ENCODE measurements at places on chromosomes 6 and 20.
A peak's percentile ranks its signal among the peaks of the same experiment; 100 is the strongest.

DNA sequence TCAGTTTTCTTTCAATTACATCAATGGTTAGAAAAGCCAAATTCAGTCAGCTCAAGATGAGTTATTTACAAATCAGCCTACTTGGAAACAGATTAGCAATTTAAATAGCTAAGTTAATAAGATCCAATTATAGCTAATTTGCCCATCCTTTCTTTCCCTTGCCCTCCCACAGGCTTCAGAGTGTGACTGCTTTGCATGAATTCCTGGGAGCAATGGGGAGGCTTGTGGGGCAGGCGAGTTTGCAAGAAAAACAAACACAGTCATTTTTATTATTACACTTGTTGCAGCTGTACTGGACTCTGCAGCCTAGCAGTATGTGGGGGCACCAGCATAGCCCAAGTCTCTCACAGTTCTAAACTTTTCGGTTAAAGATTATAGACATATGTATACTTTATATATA lies 219.0 kb downstream of the NKAIN2 start:
- no peak for DNase-seq

DNA sequence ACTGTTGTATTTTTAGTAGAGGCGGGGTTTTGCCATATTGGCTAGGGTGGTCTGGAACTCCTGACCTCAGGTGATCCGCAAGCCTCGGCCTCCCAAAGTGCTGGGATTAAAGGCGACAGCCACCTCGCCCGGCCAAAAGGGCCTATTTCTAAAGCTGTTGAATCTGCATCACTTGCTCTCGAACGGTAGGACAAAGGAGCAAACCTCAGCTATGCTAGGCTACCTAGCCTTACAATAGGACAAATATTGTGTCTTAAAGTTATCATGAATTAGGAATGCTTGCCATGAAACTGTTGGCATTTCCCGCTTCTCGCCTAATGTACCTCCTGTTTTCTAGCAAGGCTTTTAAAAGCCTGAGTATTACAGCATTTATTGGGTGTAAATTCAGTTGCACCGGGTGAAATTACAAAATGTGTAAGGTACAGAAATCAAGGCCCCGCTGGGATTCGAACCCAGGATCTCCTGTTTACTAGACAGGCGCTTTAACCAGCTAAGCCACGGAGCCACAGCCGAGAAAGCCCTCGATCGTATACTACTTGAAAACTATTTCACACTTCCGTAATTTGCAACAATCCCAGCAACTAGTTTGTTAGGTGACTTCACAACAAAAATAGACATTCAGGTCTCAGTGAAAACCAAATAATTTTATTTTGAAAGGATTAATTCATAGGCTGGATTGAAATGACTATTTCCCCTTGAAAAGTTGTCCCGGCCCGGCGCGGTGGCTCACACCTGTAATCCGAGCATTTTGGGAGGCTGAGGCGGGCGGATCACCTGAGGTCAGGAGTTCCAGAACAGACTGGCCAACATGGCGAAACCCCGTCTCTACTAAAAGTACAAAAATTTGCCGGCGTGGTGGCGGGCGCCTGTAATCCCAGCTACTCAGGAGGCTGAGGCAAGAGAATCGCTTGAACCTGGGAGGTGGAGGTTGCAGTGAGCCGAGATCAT lies 211.6 kb upstream of the ZNF184 start:
- peak; percentile 85 for DNase-seq

- DNase-seq = peak; percentile 81
Observed at GRCh38 chr20:45098103-45098773, 2.7 kb downstream of the KCNS1 start.

DNA sequence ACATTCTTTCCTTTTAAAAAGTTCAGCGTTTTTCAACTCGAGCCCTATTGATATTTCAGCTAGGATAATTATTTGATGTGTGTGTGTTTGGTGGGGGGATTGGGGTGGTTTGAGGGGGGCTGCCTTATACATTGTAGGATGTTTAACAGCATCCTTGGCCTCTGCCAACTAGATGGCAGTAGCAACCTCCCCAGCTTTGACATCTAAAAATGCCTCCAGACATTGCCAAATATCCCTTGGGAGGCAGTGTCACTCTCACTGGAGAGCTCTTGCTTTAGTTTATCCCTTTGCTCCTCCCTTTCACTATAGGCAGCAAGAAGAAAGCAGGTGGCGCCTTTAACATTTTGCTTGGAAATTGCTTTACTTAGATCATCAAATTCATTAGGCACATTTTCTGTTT lies 14.6 kb upstream of the TP53TG5 start:
- no peak for DNase-seq

DNA sequence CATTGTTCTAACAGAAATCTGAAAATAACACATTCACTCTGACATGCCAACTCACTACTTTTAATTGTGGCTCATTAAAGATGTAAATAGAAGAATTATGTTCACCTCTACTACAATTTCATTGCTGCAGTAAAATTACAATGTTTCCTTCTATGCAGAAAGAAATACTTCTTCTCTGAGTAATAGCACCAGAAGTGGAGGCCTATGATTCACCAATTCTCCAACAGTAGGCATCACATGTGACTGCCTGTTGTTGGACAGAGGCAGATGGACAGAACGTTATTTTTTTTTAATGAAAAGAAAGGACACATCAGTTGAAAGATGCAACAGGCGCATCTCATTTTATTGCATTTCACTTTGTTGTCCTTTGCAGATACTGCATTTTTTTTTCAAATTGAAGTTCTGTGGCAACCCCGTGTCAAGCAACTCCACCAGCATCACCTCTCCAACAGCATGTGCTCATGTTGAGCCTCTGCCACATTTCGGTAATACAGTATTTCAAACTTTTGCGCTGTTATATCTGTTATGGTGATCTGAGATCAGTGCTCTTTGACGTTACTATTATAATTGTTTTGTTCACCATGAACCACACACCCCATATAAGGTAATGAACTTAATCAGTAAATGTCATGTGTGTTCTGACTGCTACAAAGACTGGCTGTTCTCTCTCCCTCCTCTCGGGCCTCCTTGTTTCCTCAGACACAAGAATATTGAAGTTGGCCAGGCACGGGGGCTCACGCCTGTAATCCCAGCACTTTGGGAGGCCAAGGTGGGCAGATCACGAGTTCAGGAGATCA lies 121.4 kb downstream of the ATXN1 start:
- no peak for DNase-seq

DNA sequence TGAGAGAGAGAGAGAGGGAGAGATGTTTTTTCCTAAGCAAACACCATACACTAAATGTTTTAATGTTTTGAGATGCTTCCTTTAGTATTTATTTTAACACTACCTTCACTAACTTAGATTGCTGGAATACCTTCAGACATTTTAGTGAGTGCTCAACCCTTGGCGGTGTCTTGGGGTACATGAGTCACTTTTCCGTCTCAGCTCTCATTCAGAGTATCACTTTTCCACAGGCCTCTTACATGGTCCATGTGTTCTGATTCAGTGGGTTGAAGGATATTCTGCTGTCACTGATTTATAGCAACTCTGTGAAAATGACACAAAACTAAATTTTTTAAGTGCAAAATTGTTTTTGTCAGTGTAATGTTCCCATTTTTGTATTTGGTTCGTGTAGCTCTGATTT lies 217.9 kb downstream of the CLVS2 start:
- DNase-seq = no peak

DNA sequence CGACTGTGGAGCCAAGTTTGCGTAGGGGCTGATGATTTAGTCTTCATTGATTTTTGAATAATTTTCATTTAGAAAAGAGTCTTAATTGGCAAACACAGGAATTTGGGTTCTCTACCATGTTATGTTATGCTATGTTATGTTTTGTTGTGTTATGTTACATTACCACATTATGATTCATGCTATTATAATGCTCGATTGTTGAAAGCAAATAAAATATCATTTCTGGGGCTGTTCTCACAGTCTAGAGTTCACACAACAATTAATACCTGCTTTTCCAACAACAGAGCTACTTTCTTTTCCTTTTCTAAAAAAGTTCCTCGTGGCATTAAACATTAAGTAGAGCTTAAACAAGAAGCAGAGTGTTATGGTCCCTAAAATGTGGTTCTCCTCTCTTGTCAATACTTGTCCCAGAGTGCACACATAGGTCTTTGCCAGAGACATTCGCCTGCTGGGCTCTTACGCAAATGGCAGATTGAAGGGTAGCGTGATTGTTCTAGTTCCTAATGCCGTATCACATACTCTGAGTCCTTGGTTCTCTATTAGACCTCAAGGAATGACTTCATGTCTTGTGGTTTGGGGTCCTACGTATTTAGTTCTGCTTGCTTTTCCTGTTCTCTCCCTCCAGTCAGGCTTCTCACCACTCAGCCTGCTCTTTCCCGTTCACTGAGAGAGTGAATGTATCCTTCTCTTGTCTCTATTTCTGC lies 370.3 kb downstream of the CD109 start:
- no peak for DNase-seq

- no peak for DNase-seq
Observed at GRCh38 chr6:70886661-70887060, 70.2 kb downstream of the B3GAT2 start.

GRCh38 chr20:49874696-49875095 lies 40.6 kb downstream of the SPATA2 start:
- no peak for DNase-seq

DNA sequence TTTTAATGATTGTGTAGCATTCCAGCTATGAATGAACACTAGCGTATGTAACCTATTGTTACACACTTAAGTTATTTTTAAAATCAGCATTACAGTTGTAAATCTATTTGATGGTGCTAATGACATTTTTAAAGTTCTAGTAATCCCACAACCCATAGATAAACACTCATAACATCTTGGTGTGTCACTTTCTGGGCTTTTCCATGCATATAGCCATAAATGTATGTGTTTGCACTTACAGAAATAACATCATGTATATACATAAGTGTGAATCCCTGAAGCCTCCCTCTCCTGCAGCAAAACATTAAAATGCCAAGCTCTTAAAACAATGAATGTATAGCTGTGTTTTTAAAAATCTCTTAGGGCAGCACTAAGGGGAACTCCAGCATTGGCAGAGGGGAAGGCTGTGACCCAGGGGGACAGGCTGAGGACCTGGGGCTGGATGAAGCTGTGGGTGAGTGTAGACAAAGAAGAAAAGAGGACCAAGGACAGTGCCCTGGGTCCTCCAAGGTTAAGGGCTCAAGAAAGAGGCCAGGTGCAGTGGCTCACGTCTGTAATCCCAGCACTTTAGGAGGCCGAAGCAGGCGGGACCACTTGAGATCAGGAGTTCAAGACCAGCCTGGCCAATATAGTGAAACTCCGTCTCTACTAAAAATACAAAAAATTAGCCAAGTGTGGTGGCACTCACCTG lies 929 bp upstream of the CENPB start:
- DNase-seq = no peak

- DNase-seq = no peak
Observed at GRCh38 chr6:101001012-101001411, 119.9 kb upstream of the ASCC3 start.

DNA sequence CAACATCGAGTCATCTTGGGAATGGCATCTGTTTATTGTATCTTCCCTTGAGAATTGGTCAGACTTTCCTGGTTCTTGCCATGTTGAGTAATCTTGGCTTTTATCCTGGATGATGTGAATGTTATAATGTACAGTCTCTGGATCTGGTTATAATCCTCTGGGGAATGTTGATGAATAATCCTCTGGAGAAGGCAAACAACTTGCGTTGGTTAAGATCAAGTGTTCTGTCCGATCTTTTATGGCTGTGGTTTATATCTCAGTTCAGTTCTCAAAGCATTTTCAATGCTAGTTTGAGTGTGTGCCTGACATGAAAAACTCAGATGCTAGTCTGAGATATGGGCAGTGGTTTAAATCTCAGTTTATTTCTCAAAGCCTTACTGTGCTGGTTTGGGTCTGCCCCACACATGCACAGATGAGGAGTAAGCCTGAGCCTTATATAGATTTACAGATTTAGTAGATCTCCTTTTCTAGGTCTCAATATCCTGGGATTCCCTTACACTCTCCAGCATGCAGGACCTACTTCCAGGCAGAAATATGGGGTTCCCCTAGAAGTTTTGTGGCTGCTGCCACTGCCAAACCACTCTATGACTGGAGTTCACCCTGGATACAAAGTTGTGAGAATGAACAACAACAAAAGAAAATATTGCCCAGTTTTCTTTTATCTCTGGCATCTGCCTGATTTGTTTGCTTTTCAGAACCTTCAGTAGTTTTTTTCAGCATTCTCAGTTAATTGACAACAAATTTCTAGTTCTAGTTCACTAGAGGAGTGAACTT lies 191.8 kb upstream of the MAN1A1 start:
- no peak for DNase-seq

GRCh38 chr20:45489083-45489531 lies 19.6 kb downstream of the WFDC2 start:
- DNase-seq = no peak

DNA sequence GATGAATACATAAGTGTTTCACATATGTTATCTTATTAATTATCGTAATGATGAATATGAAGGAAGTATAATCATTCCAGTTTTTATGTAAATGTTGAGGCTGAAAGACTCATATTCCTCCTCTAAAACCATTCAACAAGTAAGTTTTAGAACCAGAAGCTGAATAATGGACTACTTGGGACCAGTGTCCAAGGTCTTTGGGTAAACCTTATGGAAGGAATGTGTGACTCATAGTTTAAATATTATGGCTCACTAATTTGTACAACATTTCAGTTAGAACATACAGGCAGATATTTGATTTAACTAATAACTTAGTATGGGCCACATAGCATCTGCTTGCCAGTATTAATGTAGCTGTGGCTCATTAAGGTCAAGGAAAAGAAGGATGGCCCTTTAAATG lies 209.6 kb downstream of the TFAP2B start:
- DNase-seq = no peak

GRCh38 chr6:37667050-37667814 lies 30.5 kb downstream of the MDGA1 start:
- DNase-seq = no peak

- DNase-seq = no peak
Observed at GRCh38 chr6:44415449-44415848, 27.9 kb downstream of the CDC5L start.

- peak; percentile 52 for DNase-seq
Observed at GRCh38 chr20:62523473-62524203, 47.8 kb upstream of the GATA5 start.

GRCh38 chr6:110554966-110555460 lies 78.6 kb upstream of the SLC22A16 start:
- DNase-seq = no peak

DNA sequence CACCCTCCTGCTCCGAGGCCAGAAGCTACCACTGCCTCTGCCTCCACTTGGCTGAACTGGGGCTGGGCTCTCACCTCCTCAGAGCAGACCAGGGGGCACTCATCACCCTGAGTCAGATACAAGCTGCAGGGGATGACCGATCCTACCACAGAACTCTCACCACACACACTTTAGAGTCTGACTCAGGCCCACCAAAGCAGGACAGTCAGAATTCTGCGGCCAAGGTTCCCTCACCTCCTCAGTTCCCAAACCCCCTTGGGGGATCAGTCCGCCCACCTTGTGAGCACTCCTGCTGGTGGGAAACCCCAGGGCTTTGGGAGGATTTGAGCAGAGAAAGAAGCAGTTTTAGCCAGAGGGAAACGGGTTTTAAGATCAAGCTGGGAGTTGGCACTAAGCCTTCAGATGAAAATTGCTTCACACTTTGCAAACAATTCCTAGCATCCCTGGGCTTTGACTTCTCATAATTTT lies 587.8 kb upstream of the JAG1 start:
- DNase-seq = no peak

All from WTC11 (cell line).